ENCODE measurements at places on chromosomes 7 and 10.

DNA sequence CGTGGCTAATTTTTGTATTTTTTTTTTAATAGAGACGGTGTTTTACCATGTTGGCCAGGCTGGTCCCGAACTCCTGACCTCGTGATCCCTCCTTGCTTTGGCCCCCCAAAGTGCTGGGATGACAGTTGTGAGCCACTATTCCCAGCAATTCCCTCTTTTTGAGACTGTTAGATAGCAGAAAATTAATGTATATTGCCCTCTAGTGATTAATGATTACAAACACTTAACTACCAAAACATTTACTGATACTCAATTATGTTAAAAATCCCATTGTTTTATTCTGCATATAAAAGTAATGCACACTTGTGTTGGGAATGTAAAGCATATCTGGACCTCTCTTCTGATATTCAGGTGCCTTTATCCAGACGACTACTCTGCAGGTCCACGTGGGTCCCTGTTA, 41.2 kb upstream of the COBL start:
- no peak for DNase-seq

GRCh38 chr7:93030605-93031225, 87.1 kb downstream of the SAMD9 start:
- no peak for DNase-seq

DNA sequence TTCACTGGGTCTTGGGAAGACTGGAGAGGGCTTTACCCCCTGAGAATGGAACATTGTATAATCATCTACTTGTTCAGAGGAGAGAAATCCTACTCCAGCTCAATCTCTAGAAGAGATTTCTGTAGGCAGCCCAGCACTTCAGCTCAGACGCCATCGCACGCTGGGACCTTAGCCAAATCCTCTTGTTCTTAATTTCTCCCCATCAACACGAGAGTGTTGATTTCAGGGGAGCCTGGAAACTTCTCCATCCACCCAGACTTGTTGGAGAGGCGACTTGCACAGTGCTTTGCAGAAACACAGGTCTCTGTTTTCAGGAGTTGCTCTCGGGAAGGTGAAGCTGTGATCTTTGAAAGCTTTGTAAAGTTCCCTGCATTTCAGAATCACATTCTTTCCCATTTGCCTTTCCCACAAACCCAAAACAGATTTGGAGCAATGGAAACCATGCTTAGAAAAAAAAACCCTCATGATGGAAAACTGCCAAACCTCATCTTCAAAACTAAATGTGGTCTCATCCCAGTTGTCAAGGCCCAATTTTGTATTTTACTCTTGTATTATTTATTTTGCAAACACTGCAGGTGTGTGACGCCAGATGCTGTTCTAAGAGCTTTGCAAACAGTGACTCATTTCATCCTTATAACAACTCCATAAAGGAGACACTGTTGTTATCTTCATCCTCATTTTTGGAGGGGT, 60.9 kb downstream of the CALML3 start:
- DNase-seq = no peak

GRCh38 chr10:33377658-33378025, 43.2 kb upstream of the NRP1 start:
- no peak for DNase-seq

DNA sequence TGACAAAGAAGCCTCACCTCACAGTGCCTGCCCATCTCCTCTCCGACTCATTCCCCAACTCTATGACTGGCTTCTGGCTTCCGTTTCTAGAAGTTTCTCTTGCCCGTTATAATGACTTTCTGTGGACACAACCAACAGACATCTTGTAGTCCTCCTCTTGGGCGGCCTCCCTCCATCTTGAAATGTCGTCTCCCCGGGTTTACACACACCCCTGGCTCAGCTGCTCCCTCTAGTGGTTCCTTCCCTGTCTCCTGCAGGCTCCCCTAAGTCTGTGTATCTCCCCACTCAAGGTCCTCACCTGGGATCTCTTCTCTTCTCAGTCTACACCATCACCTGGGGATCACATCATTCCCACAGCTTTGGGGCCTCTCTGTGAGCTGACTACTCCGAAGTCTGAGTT, 123.4 kb upstream of the NEBL start:
- no peak for DNase-seq

- no peak for DNase-seq
These were observed 742.0 kb upstream of the IGFBP3 start for GRCh38 chr7:46663025-46663424.

- DNase-seq = no peak
These were observed 44.0 kb downstream of the GSDME start for GRCh38 chr7:24713039-24713793.

DNA sequence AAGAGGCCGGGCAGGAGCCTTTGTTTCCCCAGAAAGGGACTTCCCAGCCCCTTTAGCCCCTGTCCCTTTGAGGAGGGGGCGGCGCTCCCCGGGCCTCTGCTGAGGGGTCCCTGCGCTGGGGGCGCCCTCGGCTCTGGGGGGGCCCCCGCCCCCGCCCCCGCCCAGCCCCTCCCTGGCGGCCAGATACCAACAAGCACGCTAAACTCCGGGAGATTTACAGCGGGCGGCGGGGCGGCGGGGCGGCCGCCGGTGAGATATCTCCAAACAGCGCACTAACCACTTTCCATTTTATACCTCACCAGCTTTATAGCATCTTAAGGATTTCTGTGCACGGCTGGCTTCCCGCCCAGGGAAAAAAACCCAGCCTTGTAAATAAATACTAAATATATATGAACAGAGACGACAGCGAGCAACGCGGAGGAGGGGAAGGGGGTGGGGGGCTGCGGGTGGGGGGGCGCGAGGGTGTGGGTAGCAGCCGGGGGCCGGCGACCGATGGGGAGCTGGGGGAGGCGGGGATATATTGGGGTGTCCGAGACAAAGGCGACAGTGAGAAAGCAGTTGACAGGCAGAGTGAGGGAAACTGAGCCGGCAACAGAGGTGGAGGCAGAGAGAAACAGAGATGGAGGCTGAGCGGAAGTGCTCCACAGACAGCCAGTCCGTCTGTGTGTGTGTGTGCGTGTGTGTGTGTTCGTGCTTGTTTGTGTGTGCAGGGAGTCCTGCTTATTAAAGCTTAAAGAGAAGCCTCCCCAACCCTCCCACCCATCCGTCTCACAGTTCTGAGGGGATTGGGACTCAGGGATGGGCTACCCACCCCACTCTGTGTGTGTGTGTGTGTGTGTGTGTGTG, 85.8 kb downstream of the HIF1AN start:
- DNase-seq = peak; percentile 39

- DNase-seq = no peak
These were observed 154.5 kb downstream of the PLXDC2 start for GRCh38 chr10:19970717-19971116.

GRCh38 chr7:133633055-133633454, 380.2 kb downstream of the EXOC4 start:
- no peak for DNase-seq

- no peak for DNase-seq
These were observed 29.3 kb upstream of the MAT1A start for GRCh38 chr10:80318742-80319141.

Data from activated T-helper 1 cell treated with Interleukin-2 at 50 U/mL for 16 hours (primary cell).